ENCODE measurements at places on chromosomes 6 and 20. TPM values are rescaled to one million over a fixed set of nuclear protein-coding genes. Genes with fewer than 3 reads are reported as not detected.
A peak's percentile ranks its signal among the peaks of the same experiment; 100 is the strongest.

GRCh38 chr20:16064989-16065707, 508.1 kb downstream of the KIF16B start:
- DNase-seq = no peak
- peaks cover 13% of the 10 kb centered on the region for H3K4me1 ChIP-seq
- H3K27me3 ChIP-seq = no peaks in the 10 kb centered on the region
- no peak overlapping the region for H3K4me3 ChIP-seq

DNA sequence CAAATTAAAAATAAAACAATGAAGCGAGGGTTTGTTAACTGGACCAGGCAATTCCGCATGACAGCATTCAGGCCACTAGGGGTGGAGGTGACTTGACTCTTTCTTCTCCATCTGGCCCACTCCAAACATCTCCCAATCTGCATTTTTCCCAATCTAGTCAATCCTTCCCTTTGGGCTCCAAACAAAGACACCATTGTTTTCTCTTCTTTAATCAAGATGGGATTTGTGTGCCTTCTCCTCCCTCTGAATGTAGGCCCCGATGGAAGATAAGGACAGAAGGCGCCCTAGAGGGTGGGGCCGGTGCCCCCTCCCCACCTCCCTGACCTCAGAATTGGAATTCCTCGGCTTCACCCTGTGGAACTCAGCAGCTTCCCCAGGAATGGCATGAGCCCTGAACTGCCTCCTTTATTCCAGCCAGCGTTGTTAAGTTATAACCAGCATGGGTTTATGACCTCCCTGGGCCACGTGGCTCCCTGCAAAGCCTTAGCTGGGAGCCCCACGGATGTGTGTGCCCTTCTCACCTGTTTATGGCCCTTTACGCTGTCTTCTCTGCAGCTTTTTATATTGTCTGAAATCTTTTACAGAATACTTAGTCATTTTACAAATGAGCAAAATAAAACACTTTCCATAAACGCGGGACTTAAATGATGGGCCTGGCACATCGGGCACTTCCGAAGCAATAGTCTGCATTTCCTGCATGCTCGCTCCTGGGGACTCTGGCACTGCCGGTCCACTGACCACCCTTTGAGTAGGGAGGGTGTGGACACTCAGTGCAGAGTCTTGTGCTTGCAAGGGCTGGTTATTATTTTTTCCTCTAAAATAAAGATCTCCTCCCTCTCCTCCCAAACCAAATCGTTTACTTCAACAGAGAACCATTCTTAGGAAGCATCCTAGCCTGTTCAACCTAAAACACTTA, 24.5 kb downstream of the OVOL2 start:
- DNase-seq = no peak
- H3K4me1 ChIP-seq = no peaks in the 10 kb centered on the region
- H3K27me3 ChIP-seq = peaks cover 49% of the 10 kb centered on the region
- no peaks in the 10 kb centered on the region for H3K36me3 ChIP-seq

DNA sequence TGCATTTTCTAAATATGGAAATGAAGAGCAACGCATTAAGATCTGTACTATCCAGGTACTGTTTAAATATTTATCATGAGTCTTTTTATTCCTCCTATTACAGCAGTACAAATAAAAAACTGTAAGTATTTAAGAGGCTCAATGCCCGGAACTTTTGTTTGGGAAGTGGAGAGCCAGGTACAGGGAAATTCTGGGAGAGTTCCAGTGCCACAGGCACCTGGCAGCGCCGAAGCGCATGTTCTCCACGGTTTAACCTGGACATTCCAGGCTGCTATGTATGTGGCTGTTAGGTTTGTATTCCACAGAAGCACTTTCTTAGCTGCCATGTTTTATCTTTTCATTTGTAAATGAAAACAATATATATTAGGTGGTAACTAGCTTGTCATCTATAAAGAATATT, 81.7 kb downstream of the PREP start:
- DNase-seq = no peak
- no peaks in the 10 kb centered on the region for H3K27me3 ChIP-seq
- peaks cover 20% of the 10 kb centered on the region for H3K4me1 ChIP-seq

DNA sequence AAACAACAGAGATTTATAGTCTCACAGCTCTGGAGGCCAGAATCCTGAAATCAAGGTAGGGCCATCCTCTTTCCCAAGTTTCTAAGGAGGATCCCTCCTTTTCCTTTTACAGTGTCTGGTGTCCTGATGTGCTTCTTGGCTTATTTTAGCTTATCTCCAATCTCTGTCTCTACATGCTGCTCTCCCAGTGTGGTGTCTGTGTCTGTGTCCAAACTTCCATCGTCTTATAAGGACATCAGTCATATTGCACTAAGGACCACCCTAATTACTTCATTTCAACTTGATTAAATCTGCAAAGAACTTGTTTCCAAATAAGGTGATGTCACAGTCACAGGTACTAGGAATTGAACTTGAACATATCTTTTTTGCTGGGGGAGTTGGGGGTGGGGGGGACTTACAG, 529.6 kb downstream of the DHX35 start:
- H3K27me3 ChIP-seq = no peaks in the 10 kb centered on the region
- no peak overlapping the region for H3K4me3 ChIP-seq
- H3K4me1 ChIP-seq = no peaks in the 10 kb centered on the region
- DNase-seq = no peak
- no peak overlapping the region for H3K27ac ChIP-seq

The SLC22A16 gene
- total RNA-seq = not detected

DNA sequence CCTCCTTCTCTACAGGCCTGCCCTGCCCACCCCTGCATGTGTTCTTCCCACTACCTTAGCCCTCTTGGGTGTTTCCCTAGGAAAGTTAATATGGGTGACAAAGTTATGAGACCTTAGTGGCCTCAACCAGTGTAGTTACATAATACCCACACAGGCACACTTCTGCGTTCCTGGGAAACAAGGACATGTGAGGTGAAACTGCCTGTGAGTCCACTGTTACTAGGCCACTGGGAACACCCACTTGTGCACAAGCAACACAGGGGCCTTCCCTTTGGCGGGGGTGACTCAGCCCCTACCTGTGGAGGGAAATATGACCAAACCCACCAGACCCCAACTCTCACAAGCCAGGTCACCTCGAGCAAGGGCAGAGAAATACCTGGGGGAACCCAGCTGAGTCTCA, 12.8 kb downstream of the PI16 start:
- no peaks in the 10 kb centered on the region for H3K27me3 ChIP-seq
- no peak overlapping the region for H3K4me3 ChIP-seq
- peak overlapping the region; percentile 85 for H3K27ac ChIP-seq
- peaks cover 55% of the 10 kb centered on the region for H3K36me3 ChIP-seq

- H3K27ac ChIP-seq = no peak overlapping the region
- H3K36me3 ChIP-seq = no peaks in the 10 kb centered on the region
- H3K4me3 ChIP-seq = no peak overlapping the region
- no peak for DNase-seq
- no peaks in the 10 kb centered on the region for H3K4me1 ChIP-seq
- no peaks in the 10 kb centered on the region for H3K27me3 ChIP-seq
These were observed 71.7 kb upstream of the MAP3K4 start for GRCh38 chr6:160919723-160920440.
